ENCODE measurements at places on chromosomes 6 and 20. TPM values are rescaled to one million over a fixed set of nuclear protein-coding genes. Genes with fewer than 3 reads are reported as not detected.
A peak's percentile ranks its signal among the peaks of the same experiment; 100 is the strongest.

GRCh38 chr6:10230531-10230930, 184.3 kb downstream of the TFAP2A start:
- no peak for DNase-seq

DNA sequence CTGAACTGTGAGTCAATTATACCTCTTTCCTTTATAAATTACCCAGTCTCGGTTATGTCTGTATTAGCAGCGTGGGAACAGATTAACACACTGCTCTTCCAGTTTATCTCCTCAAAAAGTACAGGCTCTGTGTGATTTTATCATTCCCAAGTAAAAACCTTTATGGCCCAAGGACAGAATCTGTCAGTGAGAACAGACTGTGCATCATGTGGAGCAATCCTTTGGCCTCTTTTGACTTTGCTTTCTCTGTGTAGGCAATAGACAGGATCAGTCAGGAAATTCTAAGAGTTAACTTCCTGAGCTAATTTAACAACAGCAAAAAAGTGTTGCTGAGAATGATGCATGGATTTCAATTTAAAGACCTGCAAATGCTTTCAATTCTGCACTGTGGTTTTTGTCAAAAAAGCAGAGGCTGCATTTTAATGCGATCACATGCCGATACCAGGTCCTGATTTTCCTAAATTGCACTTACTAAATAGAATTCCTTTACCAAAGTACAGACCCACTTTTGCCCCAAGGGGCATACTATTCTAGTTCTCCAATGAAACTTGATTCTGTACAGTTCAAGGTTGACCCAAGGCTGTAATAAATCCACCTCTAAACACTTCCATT, 246.7 kb upstream of the MARCKS start:
- no peak for DNase-seq

DNA sequence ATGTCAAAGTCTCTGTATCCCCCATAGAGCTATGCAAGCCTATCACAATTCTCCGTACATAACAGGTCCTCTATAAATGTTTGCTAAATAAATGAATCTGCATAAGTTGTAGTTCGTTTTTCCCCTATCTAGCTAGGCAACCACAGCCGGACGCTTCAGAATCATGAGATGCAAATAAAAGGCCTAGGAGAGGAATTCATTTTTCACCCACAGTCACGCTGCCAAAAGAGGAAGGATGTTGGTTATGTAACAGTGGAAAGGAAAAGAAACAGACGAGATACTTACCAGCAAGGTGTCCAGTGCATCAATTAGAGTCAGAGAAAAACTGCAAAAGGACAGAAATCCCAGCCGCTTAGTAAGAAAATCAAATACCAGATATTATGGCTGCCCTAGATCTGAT, 2.4 kb downstream of the EDEM2 start:
- no peak for DNase-seq

DNA sequence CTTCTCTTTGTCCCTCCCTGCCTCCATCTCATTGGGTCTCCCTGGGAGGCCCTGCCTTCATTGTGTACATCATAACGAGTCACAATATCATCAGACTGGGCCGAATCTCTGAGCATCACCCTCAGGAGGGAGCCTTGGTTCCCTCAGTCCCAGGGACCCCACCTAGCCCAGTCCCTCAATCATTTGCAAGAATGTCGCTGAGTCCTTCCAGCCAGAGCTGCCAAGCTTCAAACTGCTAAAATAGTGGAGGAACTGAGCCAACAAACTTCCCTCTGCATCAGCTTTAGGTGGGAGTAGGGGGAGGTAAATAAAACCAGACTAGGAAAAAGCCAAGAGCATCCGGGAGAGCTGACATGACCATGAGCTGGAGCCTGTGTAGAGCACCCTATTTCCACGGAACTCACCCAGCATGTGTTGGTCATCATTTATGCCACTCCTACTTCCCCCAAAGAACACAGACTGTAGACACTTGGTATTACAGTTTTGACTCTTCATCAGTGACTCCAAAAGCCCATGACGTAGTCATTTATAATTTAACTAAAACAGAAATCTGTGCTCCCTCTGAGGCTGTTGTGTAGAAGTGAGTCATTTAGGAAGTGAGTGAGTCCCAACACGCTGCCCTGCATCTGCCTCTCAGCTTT, 28.8 kb upstream of the IL17A start:
- no peak for DNase-seq

GRCh38 chr6:13462458-13463327, 24.7 kb downstream of the GFOD1 start:
- no peak for DNase-seq

DNA sequence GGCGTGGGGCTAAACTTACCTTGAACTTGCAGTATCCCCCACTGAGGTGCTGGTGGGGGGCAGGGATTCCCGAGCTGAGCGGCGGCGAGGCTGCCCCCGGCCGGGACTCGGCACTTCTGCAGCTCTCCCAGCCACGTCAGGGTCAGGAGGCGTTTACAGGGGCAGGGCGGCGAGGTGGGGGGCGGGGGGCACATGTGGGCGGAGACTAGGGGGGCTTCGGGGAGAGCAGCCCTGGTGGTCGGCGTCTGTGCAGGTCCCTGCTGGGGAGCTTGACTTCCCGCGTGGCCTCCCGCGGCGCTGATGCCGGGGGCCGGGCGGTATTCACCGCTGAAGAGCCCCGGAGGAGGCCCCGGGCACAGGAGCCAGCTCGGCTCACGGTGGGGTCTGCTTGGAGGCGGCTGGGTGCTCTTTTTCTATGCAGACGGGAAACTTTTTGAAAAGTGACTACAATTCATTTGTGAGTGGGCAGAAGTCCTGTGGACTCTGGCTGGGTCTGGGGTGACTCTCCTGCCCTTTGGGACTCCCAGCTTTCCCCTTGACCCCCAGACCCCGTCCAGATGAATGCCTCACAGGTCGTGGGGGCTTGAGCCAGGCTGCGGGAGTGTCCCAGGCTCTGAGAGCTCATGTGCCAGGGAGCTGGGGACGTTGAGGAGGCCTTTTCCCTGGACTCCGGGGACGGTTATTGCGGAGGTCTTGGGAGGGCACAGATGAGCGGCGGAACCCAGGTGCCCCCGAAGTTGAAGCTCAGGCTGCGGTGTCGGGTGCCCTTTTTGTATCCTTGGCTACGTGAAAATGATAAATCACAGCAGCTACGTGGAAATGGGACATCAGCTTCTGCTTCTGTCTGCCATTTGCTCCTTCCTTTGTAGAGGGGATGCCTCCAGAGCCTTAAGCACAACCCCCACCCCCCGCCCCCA, 75.9 kb upstream of the GATA5 start:
- no peak for DNase-seq

DNA sequence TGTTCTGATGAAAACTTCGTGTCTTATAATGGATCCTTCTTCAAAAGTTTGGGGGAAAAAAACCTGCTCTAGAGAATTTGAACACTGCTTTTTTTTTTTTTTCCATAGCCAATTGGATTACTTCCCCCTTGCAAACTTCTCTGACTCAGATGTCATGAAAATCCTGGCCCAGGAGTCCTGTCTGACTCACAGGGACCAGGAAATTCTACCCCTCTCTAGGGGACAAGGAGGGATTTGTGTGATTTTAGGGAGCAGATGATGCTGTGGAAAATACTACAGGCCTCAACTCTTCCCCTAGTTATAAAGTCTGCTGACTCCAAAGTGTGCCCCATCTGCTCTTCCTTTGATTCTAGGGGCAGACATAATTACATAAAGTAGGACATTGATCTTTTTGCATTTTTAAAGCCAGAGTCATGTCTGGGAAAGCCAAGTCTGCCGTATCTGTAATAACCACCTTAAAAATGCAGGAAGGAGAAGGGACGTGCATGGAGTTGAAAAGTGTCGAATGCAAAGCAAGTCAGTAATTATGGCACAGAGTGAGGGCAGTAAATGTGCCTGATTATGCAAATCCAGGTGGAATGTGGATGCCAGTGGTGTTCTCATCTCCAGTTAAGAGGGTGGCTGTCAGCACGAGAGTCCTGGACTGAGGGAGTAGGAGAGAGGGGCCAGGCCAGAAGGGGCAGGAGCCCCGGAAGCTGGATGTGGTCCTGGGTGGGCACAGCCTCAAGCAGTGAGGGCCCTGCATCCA, 144.3 kb upstream of the SULF2 start:
- DNase-seq, result no peak

DNA sequence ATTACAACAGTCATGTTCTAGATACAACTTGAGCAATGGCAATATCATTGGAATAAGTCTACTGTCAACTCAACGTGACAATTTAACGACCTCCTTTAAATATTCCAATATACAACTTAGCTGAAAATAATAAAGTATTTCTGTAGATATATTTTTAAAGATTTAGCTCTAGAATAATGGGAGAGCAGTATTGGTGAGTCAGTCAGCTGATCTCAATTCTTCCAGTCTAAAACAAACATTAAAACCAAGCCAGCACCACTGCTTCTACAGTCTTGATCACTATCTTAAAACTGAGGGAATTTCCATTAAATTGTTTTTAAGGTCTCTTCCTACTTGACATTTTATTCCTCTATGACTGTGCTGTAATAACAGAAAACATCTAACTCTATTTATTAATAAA, 38.2 kb downstream of the NOL7 start:
- no peak for DNase-seq

DNA sequence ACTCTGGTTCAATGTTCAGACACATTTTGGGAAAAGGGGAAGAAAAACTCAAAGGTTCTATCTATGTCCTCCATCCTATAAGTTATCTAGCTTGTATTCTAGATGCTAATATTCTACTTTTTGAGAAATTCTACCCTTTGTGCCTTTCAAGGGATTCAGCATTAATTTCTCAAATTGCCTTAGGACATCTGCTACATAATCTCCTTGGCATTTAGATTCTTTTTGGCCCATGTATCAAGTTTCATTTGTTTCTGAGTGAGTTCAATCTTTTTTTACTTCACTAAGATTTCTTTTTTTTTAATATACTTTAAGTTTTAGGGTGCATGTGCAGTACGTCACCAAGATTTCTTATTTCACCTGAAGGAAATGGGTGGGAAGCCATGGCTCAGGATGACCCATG, 232.7 kb upstream of the TENT5A start:
- no peak for DNase-seq

- DNase-seq, result no peak
Observed at GRCh38 chr6:122050242-122050755, 349.2 kb upstream of the HSF2 start.

GRCh38 chr6:132443206-132443605, 41.9 kb upstream of the MOXD1 start:
- DNase-seq, result no peak

- DNase-seq, result no peak
Observed at GRCh38 chr6:130632897-130633296, 194.3 kb upstream of the SMLR1 start.

- DNase-seq, result no peak
Observed at GRCh38 chr6:3738381-3739131, 13.0 kb downstream of the PXDC1 start.

DNA sequence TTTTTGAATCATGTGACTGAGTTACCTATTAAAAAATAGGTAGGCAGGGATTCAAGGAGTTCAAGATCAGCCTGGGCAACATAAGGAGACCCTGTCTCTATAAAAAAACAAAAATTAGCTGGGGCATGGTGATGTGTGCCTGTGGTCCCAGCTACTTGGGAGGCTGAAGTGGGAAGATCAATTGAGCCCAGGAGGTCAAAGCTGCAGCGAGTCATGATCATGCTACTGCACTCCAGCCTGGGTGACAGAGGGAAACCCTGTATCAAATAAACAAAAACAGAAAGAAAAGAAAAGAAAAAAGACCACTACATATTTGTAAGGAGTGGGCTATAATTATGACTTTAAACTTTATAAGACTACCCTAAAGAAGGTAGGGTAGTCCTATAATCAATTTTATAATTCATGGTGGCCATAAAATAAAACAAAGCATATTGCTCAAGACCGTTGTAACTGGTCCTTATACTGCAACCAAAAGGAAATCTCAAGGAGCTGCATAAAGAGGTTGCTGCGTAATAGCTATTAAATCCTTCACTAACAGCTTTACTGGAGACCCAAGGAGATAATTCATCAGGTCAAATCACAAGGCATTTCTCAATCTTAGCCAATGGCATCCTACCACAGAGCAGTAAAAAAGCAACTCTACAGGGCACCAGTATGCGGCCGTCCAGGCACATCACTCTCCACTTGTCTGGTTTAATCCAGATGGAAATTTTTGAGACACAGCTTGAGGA, 13.5 kb downstream of the PIGU start:
- no peak for DNase-seq

DNA sequence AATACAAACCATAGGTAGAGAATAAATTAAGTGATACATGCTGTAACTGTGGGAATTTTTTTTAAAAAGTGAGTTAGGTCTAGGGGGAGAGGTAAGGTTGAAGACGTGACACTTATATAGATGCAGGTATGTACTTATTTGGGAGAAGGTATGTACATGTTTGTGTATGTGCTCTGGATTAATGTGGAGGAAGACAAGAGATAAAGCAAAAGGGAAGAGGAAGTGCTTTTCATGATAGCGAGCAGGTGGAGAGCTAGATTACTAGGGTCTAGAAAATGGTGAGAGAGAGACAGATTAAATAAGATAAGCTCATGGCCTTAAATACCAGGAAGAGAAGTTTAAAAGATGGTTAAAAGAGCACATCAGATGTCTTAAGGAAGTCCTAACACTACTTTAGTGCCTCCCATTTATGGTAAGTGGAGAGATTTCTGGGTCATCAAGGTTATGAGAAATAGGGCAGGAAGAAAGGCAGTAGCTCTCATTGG, 92.5 kb downstream of the MAN1A1 start:
- DNase-seq, result peak; percentile 24

GRCh38 chr20:52539891-52540290, 348.3 kb upstream of the ZFP64 start:
- no peak for DNase-seq

- DNase-seq, result no peak
Observed at GRCh38 chr6:150681578-150682395, 82.1 kb downstream of the PLEKHG1 start.

The NXT1 gene
- total RNA-seq, result 35.7 TPM

The TUBB2B gene
- 5.8 TPM for total RNA-seq

The SLC17A2 gene
- not detected for total RNA-seq

The PLCB1 gene
- total RNA-seq, result 1.1 TPM

The OPN5 gene
- not detected for total RNA-seq

The LTA gene
- 0.87 TPM for total RNA-seq
